ENCODE measurements at places on chromosomes 5 and 9.

DNA sequence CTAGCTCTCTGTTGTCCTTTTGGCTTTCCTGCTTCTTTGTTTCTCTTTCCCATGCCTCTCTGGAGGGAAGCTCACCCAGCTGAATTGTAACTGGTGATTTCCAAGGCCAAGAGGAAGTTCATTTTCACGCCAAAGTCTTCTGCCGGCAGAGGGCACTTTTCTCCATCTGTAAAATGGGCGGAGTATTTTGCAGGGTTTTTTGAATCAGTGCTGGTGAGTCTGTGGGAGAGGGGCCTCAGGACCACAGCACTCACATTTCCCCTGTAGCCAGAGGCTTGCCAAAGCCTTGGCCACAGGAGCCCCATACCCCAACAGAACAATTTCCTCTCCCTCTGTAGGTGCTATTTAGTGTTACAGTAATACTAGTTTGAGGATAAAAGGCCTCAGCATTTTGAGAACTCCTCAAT, 42.3 kb upstream of the MATR3 start:
- DNase-seq = peak; percentile 65

GRCh38 chr9:16864649-16865434, 5.6 kb downstream of the BNC2 start:
- DNase-seq = no peak

DNA sequence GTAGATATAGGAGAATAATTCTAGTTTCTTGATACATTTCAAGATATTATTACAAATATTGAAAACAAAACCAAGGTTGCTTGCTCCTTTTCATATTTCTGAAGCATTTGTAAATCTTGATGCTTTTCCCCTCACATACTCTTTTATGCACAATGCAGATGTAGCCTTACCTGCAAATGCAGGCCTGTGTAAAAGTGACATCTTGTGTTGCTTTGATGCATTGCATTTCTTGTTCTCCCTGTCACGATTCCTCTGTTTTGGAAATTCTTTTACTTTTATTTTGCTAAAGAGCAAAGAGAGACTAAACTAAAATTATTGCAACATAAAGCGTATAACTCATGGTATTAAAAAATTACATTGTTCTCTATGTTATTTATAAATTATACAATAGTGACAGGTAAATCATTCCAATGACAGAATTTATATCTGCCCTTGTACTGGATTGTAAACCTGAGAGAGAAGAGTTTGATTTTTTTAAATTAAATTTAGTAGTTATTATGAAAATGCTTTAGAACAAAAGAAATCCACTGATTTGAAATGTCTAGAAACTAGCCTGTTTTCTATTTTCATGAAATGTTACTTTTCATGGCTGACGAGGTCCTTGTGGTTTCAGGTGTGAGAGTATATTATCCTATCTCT, 970.0 kb downstream of the MAT2B start:
- DNase-seq = no peak

- DNase-seq = no peak
Observed at GRCh38 chr9:92429836-92430235, 5.6 kb upstream of the OMD start.

DNA sequence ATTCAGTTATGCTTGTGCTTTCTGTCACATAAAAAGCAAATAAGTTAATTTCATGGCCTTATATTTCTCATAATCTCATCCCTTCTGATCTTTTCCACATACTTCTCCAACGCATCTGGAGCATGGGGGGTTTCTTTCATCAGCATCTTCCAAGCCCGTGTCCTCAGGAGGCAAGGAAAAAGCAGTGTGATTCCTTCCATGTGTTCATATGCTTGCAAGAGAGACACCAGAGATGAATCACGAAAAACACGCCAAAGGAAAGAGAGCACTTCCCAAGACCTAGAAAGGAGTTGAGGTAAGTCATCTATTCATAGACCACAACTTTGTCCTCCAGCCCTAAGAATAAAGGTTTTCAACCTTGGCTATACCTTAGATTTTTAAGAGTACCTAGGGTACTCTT, 26.0 kb upstream of the SVEP1 start:
- no peak for DNase-seq

- DNase-seq = no peak
Observed at GRCh38 chr9:127020802-127021078, 101.7 kb downstream of the ANGPTL2 start.

DNA sequence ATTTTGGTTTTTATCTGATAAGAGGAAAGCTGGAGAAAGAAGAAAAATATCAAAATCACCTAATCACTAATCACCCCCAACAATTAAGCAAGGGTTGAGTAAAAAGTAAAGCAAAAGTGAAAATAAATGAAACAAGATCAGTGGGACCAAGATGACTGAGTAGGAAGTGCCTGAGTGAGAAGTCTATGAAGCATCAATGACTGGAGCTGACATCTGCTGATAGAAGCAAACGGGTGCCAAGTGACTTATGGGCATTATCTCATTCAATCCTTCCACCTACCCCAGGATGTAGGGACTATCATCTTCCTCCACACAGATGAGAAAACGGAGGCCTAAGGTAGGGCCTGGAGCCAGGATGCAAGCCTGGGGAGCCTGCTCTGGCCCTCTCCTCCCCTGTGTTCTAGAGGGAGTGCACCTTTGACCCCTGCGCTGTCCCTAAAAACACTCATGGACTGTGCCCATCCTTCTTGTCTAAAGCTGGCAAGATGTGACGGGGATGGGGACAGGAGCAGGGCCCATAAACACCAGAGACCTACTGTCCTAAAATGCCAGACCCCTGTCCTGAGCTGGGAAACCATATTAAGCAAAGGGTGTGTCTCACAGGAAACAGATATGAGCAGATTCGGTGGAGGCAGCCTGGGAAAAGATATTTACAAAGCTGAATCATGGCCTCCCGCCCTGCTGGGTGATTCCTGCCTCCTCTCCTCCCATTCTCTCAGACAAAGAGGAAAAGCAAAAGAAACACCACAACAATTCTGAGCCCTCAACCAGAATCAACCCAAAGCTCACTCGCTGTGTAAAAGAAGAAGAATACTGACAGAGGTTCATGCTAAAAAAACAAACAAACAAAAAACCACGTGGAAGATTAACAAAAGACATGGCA, 116.0 kb downstream of the AUH start:
- DNase-seq = peak; percentile 58

DNA sequence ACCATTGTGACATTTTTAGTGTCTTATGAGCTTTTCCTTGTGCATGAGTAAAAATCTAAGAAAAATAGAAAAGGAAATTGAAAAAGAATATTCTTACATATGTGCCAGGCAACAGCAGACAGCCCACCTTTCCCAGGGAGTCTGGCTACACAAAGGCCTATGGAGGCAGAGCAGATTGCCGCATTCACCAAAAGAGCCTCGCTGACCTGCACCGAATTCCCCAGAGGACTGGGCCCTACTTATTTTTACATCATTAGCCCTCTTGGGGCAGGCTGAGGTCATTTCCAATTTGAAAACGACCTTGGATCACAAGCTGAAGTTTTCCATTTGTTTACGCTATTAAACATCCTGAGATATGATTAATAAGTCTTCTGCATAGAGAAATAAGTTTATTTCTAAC, 66.2 kb upstream of the WDR41 start:
- no peak for DNase-seq

- DNase-seq = no peak
Observed at GRCh38 chr9:120265791-120266190, 314.2 kb downstream of the CDK5RAP2 start.

DNA sequence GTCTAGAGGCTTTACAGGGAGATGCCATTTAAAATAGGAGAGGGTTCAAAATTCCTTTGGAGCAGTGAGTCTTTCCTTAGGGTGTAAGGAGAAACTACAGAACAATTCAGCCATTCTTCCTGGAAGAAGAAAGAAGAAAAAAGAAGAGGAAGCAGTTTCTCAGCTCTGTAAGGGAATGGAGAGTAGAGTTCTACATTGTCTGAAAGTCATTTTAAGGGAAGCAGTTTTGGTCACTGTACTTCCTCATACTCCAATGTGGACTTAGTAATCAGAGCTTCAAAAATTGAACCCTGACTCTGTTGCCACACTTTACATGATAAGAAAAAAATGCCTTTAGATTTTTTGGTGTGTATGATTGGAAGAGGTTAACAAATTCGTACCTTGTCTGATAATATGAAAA, 122.4 kb downstream of the LRRC70 start:
- DNase-seq = no peak

- DNase-seq = no peak
Observed at GRCh38 chr5:74935752-74936091, 69.5 kb upstream of the FAM169A start.

DNA sequence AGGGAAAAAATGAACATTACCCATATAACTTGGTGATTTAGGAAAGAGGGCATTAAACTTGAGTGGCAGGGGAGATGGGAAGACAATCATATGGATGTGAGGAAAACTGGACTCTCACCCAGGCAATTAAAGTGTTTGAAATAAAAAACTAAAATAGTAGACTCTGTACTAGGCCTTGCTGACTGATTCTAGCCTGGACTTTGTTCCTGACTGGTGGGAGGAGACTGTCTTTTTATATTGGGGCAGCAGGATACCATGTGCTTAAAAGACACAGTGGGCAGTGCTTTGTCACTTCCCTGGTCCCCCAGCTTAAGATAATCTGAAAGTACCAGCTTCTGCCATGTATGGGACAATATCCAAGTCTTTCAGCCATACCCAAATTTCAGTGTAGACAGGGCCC, 107.0 kb downstream of the ACTL7B start:
- no peak for DNase-seq

- DNase-seq = no peak
Observed at GRCh38 chr9:115400796-115401195, 282.8 kb upstream of the TNC start.

DNA sequence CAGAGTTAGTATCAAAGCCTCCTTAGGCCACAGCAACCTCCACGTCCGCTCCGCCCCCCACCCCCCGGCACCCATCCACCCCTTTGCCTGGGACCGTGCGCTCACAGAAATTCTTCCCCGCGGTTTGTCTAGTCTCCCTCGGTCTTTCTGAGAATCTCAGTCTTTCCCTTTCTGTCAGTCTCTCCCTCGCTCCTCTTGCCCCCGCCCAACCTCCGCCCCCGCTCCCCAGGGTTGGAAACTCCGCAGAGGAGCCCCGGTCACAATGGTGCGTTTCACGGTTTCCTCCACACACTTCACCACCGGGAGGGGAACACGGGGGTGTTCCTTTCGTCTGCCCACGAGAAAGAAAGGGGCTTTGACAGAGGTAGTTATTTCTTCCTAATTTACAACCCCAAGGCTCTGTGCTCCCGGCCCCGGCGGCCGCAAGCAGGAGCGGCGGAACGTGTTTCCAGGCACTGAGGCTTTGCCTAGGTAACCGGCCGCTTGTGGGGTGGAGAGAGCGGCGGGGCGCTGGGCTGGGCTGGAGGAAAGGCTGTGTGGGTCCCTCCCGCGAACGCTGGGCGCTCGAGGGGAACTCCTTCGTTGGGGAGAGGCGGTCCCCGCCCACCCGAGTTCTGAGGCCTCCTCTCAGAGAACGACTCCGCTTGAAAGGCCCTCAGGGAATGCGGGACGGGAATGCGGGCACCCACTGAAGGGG, 2.1 kb downstream of the NR4A3 start:
- peak; percentile 81 for DNase-seq

GRCh38 chr5:168341178-168341577, 49.7 kb downstream of the WWC1 start:
- no peak for DNase-seq

DNA sequence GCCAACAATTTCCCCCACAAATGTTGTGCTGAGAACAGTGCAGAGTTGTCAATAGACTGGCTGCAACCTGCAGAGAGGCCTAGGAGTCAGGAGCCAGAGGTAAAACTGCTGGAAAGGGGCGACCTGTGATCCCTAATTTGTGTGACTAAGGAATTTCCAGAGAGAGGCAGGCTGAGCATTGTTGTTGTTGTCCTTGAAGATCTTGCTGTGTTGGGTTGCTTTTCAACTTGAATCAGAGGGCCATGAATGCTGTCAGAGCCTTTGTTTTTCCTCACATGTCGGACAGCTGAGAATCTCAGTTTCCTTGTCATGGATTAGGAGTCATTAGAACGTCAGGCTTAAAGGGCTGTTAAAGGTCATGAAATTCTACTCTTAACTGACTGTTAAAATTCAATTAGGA, 134.6 kb upstream of the ASTN2 start:
- no peak for DNase-seq

DNA sequence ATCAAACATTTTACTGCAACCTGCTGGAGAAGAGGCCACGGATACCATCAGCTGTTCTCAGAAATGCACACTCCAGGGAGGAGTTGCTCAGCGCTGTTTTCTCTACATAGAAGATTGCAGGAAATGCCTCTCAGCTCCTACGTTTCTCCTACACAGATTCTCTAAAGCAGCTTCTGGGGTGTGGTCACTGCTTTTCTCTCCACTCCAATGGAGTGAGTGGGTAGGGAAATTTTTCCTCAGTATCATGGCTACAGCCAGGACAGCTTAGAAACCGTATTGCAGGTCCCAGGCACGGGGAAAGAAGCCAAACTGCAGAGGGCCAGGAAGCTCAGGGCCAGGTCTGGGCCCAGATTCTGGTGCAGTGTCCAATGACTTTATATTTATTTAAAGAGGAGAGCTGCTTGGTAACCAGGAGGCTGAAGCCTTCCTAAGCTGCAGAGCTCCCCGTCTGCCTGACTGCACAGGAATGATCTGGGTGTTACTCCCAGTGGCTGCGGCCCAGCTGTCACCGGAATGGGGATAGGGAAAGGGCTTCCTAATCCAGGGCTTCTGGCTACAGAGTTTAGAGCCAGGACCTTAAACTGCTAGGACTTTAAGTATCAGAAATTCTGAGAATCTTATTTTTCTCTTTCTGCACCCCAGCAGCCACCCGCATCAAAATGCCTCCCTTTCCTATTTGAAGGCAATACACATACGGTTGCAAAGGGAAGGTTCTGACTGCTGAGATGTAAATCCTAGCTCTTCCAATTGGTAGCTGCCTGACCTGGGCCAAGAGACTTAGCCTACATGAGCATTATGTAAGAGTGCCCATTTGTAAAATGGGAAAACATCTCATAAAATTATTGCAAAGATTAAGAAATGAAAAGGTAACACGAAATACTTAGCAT, 1.4 kb upstream of the SPTAN1 start:
- peak; percentile 23 for DNase-seq

GRCh38 chr9:18338042-18338441, 135.9 kb upstream of the ADAMTSL1 start:
- no peak for DNase-seq

DNA sequence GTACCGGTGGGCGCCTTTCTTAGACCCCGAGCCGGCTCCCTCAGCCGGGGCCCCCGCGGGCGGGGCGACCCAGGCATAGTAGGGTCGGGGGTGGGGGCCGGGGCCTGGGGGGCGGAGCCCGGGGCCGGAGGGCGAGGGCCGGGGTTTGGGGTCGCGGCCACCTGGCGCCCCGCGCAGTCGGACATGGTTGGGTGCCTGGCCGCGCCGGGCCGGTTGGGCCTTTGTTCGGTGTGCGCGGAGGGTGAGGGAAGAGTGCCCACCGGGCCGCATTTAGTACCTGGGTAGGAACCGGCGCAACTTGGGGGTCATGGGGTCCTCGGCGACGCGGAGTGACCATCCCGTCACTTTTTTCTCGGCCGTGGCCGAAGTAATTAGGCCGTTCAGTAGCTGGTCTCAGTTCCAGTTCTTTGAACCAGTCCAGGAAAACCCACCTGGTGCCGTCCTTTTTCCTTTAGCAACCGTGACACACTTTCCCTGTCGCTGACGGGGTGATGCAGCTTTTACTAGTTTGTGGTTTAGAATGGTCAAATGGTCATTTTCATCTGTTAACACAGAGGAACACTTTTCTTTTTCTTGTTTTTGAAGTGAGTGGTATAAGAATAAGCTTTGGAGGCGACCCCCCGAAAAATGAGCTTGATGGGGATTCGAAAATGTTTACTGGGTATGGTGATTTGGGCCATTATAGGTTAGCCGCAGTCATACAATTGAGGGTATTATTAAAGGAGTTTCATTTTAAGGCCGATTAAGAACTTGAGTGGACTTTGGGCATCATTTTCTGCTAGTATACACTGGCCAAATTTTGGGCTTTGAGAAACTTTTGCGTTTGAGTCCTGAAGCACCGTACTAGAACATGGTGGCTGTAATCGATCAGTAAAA, 589 bp downstream of the CKS2 start:
- no peak for DNase-seq

All from activated naive CD4-positive, alpha-beta T cell treated with anti-CD3 and anti-CD28 coated beads for 36 hours (primary cell).